Fibroblast of villous mesenchyme (primary cell): ENCODE measurements at places on chromosomes 6 and 20. TPM values are rescaled to one million over a fixed set of nuclear protein-coding genes. Genes with fewer than 3 reads are reported as not detected.
A peak's percentile ranks its signal among the peaks of the same experiment; 100 is the strongest.

- DNase-seq, result no peak
Observed at GRCh38 chr6:32774426-32774825, 11.1 kb upstream of the HLA-DQB2 start.

- DNase-seq, result peak; percentile 91
Observed at GRCh38 chr6:118783931-118784550, 109.9 kb upstream of the ASF1A start.

DNA sequence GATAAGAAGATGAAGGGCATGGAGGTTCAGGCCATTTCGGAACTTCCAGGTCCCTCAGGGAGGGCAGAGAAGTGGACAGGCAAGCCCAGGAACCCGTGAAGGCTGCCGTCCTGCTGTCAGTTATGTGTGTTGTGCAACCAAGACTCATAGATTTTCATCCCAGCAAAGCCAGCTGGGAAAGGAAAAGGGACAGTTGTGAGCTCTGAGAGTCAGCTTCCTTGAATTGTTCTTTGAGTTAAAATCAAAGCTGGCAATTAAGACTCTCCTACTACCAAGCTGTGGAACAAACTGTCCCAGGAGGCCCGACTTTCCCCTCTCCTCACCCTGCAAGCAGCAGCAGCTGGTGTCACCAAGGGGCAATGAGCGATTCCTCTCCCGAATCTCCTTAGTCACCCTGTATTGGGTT is 46.3 kb upstream of the IYD start:
- no peak for DNase-seq

AVP gene
- total RNA-seq, result not detected in 2 replicates

OPN5 gene
- total RNA-seq, result not detected in 2 replicates

SLC17A3 gene
- total RNA-seq, result not detected in 2 replicates

PPP1R3G gene
- 1.3 and 2.6 TPM in 2 replicates for total RNA-seq

CD24 gene
- 1.3 and 4.3 TPM in 2 replicates for total RNA-seq

TRIM10 gene
- not detected in 2 replicates for total RNA-seq

DDRGK1 gene
- 19.0 and 21.6 TPM in 2 replicates for total RNA-seq

OR2H2 gene
- not detected in 2 replicates for total RNA-seq

TRIM31 gene
- not detected in 2 replicates for total RNA-seq
